ENCODE measurements at places on chromosomes 4 and X.

DNA sequence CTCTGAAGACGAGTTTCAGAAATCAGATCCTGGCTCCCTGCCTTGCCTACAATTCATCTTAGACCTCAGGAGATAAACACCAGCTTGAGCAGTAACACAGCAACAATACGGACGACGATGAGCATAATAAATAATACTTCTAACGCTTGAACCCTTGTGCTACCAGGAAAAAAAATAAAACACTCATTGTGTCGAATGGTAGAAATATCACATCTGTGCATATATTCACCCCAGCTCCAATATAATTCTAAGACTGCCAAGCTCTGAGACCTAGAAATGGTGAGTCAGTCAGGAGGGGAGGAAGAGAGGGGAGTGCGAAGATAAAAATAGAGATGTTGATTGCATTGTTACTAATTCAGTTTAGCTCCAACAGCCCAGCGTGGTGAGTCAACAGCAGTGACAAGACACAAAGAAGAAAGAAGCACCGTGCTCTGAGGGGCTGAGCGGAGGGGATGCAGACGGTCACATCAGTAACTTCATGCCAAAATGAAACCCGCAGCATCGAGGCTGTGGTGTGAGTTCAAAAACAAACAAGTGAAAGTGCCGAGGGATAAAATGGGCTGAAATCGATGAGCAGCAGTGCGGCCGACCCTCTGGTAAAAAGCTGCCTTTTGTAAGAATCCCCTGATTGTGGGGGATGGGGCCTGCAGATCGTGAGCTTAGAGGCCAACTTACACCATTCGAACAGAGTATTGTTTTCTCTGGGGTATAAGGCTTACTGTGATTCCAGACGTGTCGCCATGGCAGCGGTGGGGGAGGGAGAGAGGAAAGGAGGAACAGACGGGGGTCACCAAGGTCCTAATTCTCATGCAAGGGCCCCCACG is 150.4 kb downstream of the MGST2 start:
- DNase-seq: no peak

GRCh38 chr4:145452447-145453162 is 29.0 kb upstream of the SMAD1 start:
- DNase-seq: no peak

DNA sequence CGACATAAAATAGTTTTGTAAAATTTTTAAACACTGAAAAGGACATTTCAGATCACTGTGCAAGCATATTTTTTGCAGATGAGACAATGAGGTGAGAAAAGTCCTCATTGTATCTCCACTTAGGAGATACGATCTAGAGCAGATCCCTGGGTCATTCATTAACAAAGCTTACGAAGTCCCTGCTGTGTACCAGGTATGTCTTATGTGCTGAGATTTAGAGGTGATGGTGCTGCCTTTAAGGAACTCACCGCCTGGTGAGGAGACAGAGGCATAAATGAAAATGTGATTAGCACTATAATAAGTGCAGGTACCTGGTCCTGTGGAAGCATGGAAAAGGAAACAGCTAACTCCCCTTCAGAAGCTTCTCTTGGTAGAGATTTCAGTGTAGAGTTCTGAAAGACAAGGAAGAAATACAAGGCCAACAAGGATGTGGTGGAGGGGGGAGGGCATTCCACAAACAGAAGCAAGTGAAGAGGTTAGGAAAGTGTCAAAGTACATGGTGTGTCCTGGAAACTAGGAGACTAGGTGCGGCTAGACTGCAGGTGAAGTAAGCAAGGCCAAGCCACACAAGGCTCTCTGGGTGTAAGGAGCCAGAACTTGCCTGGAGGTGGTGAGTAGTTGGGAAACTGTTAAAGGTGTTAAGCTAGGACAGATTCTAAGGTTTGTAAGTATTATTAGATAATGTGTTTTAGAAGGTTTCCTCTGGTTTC is 1.5 kb upstream of the NDNF start:
- DNase-seq: no peak

GRCh38 chr4:127049526-127049925 is 583.2 kb upstream of the INTU start:
- DNase-seq: no peak

DNA sequence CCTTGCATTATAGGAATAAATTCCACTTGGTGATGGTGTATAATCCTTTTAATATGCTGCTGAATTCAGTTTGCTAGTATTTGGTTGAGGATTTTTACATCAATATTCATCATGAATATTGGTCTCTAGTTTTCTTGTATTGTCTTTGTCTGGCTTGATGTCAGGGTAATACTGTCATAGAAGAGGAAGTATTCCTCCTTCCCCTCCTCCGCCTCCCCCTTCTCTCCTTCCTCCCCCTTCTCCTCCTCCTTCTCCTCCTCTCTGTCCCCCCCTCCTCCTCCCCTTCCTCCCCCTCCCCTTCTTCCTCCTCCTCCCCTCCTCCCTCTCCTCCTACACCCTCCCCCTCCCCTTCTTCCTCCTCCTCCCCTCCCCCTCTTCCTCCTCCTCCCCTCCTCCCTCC is 65.8 kb downstream of the RGS12 start:
- no peak for DNase-seq

DNA sequence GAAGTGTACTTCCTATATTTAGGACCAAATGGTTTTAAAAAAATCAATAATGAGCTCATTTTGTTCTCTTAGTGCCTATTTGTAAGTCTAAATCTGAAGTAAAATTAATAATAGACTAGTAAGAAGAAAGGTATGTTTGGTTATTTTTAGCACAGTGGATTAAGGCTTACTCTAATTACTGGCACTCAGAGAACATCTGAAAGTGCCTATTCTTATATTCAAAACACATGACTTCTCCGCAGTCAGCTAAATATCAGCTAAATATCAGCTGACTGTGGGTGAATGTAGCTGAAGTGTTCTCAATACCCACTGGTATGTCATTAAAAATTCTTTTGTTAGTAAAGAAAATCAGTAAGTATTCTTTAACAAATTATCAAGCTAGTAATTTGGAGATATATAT is 6.0 kb downstream of the AP1S2 start:
- no peak for DNase-seq

- no peak for DNase-seq
These were observed 193.9 kb upstream of the PCDH10 start for GRCh38 chr4:132955146-132955545.

DNA sequence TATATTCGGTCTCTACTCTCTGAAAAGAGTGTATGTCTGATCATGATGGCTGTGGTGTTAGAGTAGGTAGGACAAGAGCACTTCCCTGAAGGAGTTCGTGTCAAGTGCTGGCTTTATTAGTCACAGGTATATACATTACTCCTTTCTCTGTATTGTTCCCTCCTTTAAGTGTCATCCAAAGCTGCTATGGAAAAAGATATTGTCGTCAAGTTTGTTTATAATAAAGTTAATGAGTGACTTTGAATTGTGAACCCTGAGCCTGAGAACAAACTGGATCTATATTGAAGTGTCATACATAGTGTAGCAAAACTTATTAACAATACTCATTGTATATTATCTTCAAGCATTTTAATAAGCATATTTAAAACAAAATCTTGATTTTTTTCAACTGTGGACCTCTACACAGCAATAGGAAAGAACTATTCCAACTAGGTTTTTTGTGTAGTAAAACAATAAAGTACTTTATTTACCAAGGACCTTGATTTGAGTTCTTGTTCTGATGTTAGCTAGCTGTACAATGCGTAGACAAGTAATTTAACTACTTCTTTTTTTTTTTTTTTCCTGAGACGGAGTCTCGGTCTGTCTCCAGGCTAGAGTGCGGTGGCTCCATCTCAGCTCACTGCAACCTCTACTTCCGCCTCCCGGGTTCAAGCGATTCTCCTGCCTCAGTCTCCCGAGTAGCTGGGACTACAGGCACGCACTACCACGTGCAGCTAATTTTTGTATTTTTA is 177.7 kb downstream of the RAPGEF2 start:
- no peak for DNase-seq

- no peak for DNase-seq
These were observed 492.9 kb downstream of the INPP4B start for GRCh38 chr4:142353149-142353738.

DNA sequence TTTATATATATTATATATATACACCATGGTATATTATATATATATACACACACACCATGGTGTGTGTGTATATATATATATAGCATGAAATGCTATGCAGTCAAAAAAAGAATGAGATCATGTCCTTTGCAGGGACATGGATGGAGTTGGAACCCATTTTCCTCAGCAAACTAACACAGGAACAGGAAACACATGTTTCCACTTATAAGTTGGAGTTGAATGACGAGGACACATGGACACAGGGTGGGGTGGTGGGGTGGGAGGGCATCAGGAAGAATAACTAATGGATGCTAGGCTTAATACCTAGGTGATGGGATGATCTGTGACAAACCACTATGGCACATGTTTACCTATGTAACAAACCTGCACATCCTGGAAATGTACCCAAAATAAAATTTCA is 293.6 kb upstream of the NDST3 start:
- DNase-seq: no peak

- DNase-seq: no peak
These were observed 1.1 kb upstream of the ATOH1 start for GRCh38 chr4:93827272-93827947.

- no peak for DNase-seq
These were observed 1092.6 kb upstream of the PCDH10 start for GRCh38 chr4:132056496-132056895.

- no peak for DNase-seq
These were observed 235.8 kb downstream of the TRAM1L1 start for GRCh38 chr4:116849620-116850019.

GRCh38 chr4:36313301-36313700 is 31.9 kb downstream of the DTHD1 start:
- no peak for DNase-seq

- no peak for DNase-seq
These were observed 4.6 kb upstream of the ANTXR2 start for GRCh38 chr4:80077639-80078038.

GRCh38 chrX:20032201-20032600 is 41.3 kb upstream of the BCLAF3 start:
- DNase-seq: no peak

DNA sequence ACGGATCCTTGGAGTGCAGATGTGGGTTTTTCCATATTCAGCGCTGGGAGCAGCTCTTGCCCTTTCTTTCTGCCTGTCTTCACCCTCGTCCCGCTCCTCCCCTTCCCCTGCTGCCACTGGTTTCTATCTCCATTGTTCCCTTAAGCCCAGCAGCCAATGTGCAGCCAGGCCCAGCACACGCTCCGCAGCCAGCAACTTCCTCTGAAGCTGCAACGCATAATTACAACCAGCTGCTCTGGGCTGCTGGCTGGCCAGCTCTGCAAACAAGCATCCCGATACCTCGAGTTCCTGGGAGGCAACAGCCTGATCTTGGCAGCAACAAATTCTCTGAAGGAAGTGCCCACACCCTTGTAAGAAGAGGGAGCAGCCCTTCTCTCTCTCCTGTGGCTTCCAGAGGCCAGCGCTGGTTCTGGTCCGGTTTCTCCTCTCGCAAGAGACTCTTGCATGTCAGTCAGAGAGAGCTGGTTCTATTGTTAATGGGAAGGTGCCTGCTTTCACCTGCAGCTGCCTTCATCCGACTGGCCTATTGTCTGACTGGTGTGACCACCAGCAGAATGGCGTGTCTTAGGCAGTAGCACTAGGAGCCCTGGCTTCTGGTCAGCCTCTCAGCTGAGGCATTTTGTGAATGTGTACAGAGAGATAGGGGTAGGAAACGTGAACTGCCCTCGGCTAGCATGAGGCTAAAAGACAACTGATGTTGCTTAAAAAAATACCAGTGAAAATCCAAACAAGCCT is 83.8 kb upstream of the MAML3 start:
- DNase-seq: no peak

GRCh38 chr4:84870398-84871163 is 95.9 kb downstream of the WDFY3 start:
- DNase-seq: no peak

DNA sequence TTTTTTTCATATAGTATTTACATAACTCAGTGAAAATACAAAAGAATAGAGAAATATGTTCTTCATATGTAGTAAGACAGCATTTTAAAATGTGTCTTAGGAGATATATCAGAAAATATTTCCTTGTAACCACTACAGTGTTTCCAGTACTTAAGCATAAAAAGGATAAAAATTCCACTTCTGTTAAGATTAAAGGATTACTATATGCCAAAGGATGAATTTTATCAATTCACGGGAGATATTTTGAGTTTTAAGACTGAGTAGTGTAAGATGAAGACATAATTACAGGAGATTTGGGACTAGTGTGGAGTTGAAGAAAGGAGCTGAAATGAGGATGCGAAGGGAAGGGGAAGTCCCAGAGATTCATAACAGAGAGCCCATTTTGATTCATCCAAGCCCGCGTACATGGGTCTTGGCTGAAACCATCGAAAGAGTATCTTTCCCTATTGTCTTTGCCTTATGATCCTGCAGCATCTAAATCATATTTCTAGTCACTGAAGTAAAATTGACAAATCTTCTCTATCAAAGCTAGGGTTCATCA is 58.7 kb downstream of the MAD2L1 start:
- no peak for DNase-seq

GRCh38 chr4:55218041-55218440 is 92.6 kb upstream of the KDR start:
- DNase-seq: no peak

- DNase-seq: no peak
These were observed 92.8 kb downstream of the CBR4 start for GRCh38 chr4:168917138-168917779.

DNA sequence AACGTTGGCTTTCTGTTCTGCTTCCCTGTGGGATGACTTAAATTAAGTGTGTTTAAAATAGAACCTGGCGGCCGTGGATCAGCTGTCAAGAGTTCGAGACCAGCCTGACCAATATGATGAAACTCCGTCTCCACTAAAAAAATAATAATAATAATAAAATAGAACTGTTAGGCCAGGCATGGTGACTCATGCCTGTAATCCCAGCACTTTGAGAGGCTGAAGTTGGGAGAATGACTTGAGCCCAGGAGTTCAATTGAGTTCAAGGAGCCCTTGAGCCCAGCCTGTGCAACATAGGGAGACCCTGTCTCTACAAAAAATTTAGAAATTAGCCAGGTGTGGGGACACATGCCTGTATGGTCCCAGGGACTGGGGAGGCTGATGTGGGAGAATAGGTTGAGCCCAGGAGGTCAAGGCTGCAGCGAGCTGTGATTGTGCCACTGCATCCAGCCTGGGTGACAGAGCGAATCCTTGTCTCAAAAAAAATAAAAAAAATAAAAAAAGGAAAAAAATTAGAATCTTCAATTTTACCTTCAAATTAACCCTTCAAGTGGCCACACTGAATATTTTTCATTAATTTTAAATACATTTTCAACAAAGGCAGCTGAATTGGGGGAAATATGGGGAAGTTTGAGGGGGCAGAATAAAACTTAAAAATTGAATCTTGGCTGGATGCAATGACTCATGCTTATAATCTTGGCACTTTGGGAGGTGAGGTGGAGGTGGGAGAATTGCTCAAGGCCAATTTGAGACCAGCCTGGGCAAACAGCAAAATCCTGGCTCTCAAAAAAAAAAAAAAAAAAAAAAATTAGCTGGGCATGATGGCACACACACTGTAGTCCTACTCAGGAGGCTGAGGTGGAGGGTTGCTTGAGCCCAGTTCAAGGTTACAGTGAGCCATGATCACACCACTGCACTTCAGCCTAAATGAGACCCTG is 31.8 kb upstream of the HSD17B13 start:
- DNase-seq: no peak

GRCh38 chr4:79331126-79331876 is 5.4 kb upstream of the NAA11 start:
- no peak for DNase-seq

All from stimulated activated CD8-positive, alpha-beta memory T cell treated with anti-CD3 and anti-CD28 coated beads, Interleukin-2, amount 100 ng/mL, for 1 hour (primary cell).